Activated CD8-positive, alpha-beta T cell treated with anti-CD3 and anti-CD28 coated beads for 36 hours (primary cell): ENCODE measurements at places on chromosomes 16 and 17. TPM values are rescaled to one million over a fixed set of nuclear protein-coding genes. Genes with fewer than 3 reads are reported as not detected.

- H3K4me3 ChIP-seq: no peak overlapping the region
- no peak overlapping the region for H3K27ac ChIP-seq
- no peaks in the 10 kb centered on the region for H3K36me3 ChIP-seq
- H3K4me1 ChIP-seq: no peaks in the 10 kb centered on the region
These were observed 26.8 kb downstream of the GP2 start for GRCh38 chr16:20300312-20301097.

GRCh38 chr16:84608282-84608681 lies 9.6 kb downstream of the COTL1 start:
- peaks cover 90% of the 10 kb centered on the region for H3K4me1 ChIP-seq
- no peaks in the 10 kb centered on the region for H3K27me3 ChIP-seq
- peak; percentile 62 for DNase-seq
- peak overlapping the region; percentile 43 for H3K4me3 ChIP-seq
- peak overlapping the region; percentile 81 for H3K27ac ChIP-seq

DNA sequence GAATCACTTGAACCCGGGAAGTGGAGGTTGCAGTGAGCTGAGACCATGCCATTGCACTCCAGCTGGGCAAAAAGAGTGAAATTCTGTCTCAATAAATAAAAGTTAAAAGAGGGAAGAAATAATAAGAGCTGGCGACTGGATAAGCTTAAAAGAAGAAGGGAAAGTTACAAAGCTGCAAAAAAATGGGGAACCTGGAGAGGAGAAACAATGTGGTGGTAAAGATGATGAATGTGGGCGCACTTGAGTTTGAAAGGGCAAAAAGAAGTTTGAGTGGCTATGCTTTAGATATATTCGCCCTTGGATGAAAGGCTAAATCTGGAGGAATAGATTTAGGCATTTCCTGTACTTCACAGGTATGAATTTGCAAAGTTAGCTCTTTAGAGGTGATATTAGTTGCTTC lies 53.0 kb upstream of the YPEL2 start:
- no peaks in the 10 kb centered on the region for H3K4me1 ChIP-seq
- no peak overlapping the region for H3K4me3 ChIP-seq
- no peak for DNase-seq

- no peaks in the 10 kb centered on the region for H3K4me1 ChIP-seq
- H3K36me3 ChIP-seq: no peaks in the 10 kb centered on the region
- H3K27me3 ChIP-seq: peaks cover 5% of the 10 kb centered on the region
- peak; percentile 85 for DNase-seq
These were observed 28.0 kb downstream of the MRM1 start for GRCh38 chr17:36629252-36629847.

The PPP1R27 gene
- total RNA-seq: not detected

- H3K27me3 ChIP-seq: peaks cover 20% of the 10 kb centered on the region
- H3K36me3 ChIP-seq: no peaks in the 10 kb centered on the region
- DNase-seq: no peak
- no peak overlapping the region for H3K4me3 ChIP-seq
These were observed 28.4 kb downstream of the SLC25A10 start for GRCh38 chr17:81740395-81740961.

GRCh38 chr16:78209951-78210661 lies 110.7 kb downstream of the WWOX start:
- H3K27ac ChIP-seq: no peak overlapping the region
- H3K27me3 ChIP-seq: no peaks in the 10 kb centered on the region
- DNase-seq: no peak
- no peaks in the 10 kb centered on the region for H3K4me1 ChIP-seq
- peaks cover 2% of the 10 kb centered on the region for H3K36me3 ChIP-seq
